ENCODE measurements at places on chromosomes 2 and 18.

- DNase-seq, result no peak
Measured at GRCh38 chr2:131046918-131047652, 46.2 kb downstream of the FAM168B start.

- no peak for DNase-seq
Measured at GRCh38 chr2:108385411-108386071, 7.8 kb downstream of the SULT1C4 start.

DNA sequence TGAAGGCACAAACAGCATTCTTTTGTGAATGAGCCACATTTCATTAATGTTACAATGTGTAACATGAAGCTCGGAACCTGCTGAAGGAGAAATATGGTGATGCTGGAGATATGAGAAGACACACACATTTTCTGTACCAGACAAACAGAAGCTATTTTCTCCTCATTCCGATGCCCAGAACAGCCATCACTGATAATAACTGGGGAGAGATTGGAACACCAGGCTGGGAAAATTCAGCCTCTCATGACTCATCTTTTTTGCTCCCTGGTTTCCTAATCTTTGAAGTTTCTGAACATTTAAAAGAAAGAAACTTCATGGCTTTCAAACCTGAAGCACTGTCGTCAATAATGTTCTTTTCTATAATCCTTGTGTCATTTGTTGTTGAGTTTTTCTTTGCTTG is 110.9 kb downstream of the LYPD6 start:
- no peak for DNase-seq

DNA sequence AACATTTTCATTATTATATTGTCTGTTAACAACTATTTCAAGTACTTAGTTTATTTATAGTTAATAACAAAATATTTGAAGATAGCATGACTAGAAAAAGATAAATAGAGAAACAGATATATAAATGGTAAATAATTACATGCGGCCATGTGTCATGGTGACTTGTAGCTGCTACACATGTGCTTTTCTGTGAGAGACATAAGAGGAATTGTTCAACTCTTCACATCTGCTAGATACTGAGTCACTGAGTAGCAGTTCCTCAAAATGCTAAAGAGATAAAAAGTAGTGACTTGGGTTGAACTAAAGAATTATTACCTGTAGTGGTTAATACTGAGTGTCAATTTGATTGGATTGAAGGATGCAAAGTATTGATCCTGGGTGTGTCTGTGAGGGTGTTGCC is 37.5 kb upstream of the SCN9A start:
- no peak for DNase-seq

DNA sequence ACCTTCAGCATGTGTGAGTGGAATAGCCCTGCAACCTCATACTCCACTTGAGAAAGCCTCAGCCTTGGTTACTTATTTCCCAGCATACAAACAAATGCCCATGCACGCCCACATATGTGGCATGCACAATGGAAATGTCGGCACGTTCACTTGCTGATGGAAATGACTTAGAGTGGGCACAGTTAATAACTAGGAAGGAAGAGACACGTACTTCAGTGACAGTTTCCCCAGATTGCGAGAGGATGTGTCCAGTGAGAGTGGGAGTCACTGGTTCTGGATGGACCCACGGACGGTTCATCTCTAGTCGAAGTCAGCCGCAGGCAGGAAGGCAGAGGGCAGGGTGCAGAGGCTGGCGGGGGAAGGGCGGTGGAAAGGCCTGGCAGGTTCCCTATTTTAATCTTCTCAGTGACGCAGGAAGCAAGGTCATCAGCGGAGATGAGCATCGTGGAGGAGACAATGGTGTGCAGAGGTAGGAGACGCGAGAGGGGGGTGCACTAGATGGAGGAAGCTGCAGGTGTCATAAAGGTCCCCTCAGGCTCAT is 350.7 kb upstream of the MYT1L start:
- no peak for DNase-seq

DNA sequence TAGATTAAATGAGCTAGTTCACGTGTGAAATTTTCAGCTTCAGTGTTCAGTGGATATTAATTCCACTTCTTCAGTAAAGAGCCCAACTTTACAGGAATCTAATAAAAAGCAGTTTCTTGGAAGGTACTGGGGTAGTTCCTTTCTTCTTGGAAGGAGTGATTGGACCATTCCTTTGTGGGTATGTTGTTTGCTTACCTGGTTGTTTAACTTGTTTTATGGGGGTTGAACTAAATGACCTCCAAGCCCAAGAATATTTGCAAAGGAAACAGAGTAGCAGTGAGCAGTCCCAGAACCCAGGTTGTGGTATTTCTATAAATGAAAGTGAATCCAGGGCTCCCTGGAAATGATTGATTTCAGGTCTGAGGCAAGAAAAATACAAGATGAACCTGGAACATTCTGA is 31.4 kb downstream of the KCNJ13 start:
- no peak for DNase-seq

DNA sequence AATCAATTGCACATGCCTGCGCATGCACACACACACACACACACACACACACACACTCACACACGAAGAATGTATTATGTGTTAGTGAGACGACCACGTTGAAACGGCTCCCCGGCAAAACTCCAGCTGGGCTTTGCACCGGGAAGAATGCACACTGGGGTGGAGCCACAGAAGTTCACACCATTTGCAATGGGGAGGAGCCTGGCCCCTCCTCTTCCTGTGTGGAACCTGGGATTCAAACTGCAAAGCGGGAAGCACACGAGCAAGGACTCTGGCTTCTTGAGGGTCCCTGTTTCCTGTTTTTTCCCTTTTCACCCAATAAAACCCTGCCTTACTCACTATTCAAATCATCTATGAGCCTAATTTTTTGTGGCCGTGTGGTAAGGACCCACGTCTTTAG is 304.0 kb upstream of the TMEFF2 start:
- DNase-seq, result no peak

- no peak for DNase-seq
Measured at GRCh38 chr2:217789736-217790181, 213.0 kb downstream of the TNS1 start.

Data from stimulated activated CD8-positive, alpha-beta memory T cell treated with anti-CD3 and anti-CD28 coated beads, Interleukin-7, amount 100 ng/mL, for 4 hours (primary cell).